ENCODE measurements at places on chromosomes 4 and X.

DNA sequence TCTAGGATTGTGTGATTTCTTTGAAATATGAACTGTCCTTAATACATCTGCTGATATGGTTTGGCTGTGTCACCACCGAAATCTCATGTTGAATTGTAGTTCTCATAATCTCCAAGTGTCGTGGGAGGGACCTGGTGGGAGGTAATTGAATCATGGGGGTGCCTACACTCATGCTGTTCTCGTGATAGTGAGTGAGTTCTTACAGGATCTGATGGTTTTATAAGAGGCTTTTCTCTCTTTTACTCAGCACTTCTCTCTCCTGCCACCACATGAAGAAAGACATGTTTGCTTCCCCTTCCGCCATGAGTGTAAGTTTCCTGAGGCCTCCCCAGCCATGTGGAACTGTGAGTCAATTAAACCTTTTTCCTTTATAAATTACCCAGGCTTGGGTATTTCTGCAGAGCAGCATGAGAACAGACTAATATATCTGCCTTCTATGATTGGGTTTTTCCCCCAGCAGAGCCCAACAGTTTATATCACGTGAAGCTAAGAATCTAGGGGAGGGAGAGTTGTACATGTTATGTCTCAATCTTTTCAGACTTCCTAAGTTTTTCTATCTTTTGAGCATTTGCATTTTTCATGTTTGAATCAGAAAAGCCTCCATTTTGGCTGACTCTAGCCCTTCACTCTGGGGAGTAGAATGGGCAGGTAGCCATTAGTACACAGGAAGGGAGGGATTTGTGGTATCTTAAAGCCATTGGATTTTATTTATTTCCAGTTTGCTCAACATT, 58.9 kb downstream of the PLAC1 start:
- no peak for DNase-seq

DNA sequence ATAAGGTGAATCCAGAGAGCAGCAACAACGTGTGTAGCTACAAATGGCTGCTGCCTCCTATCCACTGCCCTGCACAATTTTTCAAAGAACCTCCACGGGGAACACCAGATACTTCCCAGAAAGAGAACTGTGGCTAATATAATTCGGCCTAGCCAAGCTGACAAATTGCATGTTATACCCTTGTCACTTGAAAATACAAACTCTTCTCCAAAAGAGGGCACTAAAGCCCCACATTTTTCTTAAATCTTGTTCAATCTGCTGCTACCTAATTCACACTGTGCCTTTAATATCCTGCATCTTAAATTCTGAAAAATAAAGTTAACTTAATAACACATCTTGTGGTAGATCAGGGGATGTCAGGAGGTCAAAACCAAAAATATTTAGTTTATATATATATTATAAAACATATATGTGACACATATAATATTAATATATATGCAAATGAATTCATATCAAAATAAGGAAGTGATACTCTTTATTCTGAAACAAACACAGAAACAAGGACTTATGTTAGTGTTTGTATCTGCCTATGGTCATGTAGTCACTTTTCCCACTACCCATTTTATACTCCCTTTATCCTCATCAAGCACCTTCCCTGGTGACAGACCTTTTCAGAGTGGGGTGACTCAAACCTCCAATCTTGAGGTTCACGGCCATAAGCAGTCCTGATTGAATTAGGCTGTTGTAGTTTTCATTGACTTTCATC, 24.1 kb downstream of the CT45A1 start:
- no peak for DNase-seq

DNA sequence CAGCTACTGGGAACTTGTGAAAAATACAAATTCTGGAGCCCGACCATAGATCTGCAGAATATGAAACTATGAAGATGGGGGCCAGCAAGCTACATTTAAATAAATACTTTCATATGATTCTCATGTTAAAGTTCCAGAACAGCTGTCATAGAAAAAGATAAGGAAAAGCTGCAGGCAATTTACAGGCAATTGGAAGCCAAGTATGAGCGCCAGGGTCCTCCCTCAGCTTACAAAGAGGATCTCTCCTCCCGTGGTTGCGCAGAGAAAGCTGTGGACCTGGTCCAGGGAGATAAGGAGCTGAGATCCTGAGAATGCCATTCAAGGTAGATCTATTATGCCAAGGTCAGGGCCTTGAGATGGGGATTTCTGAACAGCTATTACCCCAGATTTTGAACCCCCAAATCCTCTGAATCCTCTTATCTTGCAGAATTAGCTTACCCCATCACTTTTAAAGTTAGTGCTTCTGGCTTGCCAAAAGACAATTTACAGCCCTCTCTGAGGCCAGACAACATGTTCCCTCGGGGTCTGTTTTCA, 25.6 kb upstream of the FRAS1 start:
- DNase-seq, result no peak

GRCh38 chr4:163121689-163122088, 45.0 kb downstream of the NAF1 start:
- no peak for DNase-seq

DNA sequence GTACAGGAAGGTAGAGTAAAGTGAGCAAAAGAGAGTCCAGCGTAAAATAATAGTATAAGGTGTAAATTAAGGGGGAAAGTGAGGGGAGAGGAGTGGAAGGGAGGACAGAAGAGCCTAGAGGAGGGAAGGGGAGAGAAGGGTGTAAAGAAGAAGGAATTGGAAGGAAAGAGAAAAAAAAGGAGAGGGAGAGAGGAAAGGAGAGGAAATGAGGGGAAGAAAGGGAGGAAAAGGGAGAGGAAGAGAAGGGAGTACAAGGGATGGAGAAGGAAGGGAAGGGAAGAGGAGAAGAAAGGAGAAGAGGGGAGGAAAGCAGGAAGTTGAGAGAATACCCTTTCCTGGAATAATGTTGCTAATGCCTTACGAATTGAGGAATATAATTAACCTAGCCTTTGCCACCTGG, 3.3 kb upstream of the FAT4 start:
- no peak for DNase-seq

GRCh38 chrX:143853488-143853887, 30.4 kb upstream of the UBE2NL start:
- no peak for DNase-seq

DNA sequence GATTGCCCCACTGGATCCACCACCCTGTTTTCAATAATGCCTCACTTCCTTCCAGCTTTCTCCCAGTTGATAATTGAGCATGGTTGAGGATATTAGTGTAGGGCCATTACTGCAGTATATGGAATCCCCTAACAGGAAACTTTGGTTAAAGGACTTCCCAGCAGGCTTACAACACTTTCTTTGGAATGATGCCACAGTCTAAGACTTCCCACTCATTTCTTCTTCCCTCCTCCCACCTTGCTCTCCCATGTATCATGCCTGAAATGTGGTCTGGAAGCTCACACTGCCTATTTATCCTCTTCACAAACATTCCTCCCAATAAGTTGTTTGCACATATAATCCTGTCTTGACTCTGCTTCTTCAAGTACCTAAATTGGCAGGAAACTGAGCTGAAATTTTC, 863.3 kb downstream of the CENPC start:
- no peak for DNase-seq

- no peak for DNase-seq
Observed at GRCh38 chr4:138063581-138063980, 178.6 kb downstream of the SLC7A11 start.

- DNase-seq, result no peak
Observed at GRCh38 chrX:153933748-153934147, 1.1 kb downstream of the NAA10 start.

- DNase-seq, result no peak
Observed at GRCh38 chr4:185909972-185910371, 98.0 kb upstream of the SORBS2 start.

Data from activated T-cell treated with anti-CD3 and anti-CD28 coated beads for 48 hours (primary cell).